Right hindlimb (tissue), 1 donor: ENCODE measurements at places on chromosomes 5 and 9.

GRCh38 chr9:1025131-1025530, 25.0 kb upstream of the DMRT2 start:
- no peak for DNase-seq

- no peak for DNase-seq
Observed at GRCh38 chr5:110757118-110757729, 18.4 kb downstream of the SLC25A46 start.

- no peak for DNase-seq
Observed at GRCh38 chr5:71834601-71835000, 115.5 kb downstream of the CARTPT start.

GRCh38 chr9:116654059-116654355, 33.1 kb upstream of the TRIM32 start:
- DNase-seq: no peak

DNA sequence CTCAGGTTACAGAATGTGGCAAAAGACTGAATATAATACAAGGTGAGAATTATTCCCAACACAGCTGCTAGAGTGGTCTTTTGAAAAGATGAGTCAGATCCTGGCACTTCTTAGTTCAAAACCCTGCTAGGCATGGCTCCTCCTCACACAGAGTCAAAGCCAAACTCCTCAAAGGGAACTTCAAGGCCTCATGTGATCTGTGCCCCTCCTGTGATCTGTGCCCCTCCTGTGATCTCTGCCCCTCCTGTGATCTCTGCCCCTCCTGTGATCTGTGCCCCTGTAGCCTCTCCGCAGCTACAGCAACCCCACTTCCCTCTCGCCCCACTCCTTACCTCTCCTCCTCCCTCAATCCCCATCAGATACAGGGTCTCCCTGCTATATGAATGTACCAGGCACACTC, 525.5 kb upstream of the CCNG1 start:
- DNase-seq: no peak

- DNase-seq: no peak
Observed at GRCh38 chr5:147072622-147073021, 162.2 kb upstream of the STK32A start.

DNA sequence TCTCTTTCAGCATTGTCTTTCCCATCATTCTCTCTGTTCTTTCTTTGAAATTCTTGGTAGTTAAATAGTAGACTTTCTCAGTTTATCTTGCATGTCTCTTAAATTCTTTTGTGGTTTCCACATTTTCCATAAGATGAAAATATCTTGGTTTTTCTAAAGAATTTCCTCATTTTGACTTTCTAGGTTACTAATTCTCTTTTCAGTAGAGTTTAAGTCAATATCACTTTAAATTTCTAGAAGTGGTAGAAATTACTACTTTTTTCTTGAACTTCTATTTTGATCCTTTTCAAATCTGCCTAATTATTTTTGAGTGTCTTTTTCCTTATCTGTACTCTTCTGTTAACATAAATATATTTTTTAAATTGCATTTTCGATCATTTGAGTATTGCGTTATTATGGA, 23.6 kb upstream of the LRRTM2 start:
- no peak for DNase-seq

DNA sequence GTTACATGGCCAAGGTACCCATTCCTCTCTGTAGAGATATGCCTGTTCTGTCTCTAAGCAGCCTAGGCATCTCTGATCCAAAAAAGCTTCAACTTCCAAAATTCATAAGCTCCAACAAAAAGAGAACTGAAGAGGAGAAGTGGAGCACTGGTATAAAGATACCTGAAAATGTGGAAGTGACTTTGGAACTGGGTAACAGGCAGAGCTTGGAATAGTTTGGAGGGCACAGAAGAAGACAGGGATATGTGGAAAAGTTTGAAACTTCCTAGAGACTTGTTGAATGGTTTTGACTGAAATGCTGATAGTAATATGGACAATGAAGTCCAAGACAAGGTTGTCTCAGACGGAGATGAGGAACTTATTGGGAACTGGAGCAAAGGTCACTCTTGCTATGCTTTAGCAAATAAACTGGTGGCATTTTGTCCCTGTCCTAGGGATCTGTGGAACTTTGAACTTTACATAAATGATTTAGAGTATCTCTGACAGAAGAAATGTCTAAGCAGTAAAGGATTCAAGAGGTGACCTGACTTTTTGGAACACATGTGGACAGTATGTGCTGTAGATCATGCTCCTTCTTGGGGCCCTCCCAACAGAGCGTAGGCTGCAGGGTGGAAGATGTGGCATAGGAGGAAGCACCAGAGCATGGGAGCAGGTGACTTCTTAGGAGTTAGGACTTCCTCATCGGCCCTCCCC, 162.2 kb upstream of the TRIM32 start:
- no peak for DNase-seq

DNA sequence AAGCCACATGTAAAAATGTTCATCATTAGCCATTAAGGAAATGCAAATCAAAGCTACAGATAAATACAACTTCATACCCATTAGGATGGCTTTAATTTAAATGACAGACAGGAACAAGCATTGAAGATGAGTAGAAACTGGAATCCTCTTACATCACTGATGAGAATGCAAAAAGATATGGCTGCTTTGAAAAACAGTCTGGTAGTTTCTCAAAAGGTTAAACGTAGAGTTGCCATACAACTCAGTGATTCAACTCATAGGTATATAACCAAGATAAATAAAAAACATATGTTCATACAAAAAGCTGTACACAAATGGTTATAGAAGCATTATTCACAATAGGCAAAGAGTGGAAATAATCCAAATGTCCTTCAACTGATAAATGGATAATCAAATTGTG, 228.8 kb upstream of the ZNF462 start:
- no peak for DNase-seq

DNA sequence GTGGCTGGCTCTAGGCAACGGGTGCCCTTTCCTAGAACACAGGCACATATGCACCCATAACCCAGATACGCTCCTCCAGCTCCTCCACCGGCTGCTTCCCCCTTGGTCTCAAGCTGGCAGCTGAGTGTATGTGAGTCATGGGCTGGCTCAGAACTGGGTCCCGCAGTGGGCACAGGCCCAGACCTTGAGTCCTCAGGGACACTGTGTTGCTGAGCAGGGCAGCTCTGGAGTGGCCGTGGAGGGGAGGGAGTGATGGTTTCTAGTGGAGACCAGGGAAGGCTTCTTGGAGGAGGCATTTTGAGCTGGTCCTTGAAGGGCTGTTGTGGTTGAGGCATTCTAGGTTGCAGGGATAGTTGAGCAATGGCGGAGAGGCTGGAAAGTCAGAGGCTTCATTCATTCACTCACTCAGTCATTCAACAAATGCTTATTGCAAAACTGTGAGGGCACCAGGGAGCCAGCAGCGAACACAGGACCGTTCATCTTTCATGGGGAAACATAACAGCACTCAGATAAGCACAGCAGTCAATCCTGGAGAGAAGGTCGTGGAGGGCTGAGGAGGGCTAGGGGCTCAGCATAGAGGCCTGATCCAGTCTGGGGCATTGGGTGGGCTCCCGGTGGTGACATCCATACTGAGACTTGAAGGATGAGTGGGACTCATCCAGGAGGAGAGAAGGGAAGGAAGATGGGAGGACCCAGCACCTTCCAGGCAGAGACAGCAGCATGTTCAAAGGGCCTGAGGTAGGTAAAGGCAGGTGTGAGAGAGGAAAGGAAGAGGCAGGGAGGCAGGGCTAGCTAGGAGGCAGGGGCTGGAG, 2.4 kb downstream of the BBLN start:
- peak; percentile 33 for DNase-seq

GRCh38 chr9:131712151-131712716, 27.6 kb downstream of the RAPGEF1 start:
- no peak for DNase-seq

GRCh38 chr9:110537841-110538646, 41.5 kb downstream of the SVEP1 start:
- DNase-seq: no peak

DNA sequence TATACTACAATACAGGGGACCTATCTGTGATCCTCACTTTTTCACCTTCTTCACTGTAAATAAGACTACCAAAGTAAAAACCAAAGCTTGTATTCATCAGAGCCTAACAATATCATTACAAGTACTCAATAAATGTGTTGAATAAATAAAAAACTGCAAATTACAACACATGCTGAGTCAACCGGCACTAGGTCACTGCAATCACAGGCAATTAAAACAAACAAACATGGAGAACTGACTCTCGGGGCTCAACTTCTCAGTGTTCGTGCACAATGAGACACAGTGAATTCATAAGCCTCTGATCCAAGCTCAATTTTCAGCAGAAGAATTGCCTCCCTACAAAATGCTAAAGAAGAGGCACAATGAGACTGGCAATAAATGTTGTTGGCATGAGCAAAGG, 69.2 kb downstream of the CDK5RAP2 start:
- DNase-seq: no peak

DNA sequence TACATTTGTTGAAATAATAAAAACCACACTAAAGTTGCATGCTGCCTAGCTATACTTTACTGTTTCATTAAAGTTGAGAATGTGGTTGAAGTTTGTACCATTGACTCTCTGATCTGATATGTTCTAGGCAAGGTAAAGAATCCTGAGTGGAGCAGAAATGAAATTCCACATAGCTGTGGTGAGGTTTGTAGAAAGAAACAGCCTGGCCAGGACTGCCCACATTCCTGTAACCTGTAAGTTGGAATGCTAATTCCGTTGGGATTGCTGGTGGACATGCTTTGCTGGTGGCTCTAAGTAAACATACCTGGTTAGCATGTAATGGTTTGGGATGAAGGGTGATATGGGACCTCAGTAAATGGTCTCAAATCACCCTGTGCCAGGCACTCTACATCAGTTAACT, 16.8 kb downstream of the NFX1 start:
- no peak for DNase-seq

DNA sequence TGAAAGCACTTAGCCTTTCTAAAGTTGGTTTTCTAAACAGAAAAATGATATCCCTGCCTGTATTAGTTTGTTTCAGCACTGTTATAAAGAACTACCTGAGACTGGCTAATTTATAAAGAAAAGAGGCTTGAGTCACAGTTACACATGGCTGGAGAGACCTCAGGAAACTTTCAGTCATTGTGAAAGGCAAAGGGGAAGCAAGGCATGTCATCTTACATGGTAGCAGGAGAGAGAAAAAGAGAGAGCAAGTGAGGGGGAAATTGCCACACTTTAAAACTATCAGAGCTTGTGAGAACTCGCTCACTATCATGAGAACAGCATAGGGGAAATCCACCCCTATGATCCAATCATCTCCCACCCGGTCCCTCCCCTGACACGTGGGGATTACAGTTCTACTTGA, 64.9 kb downstream of the FAM170A start:
- no peak for DNase-seq
